ENCODE measurements at places on chromosomes 4 and X.

- no peak for DNase-seq
Measured at GRCh38 chr4:189073739-189074138, 866.9 kb upstream of the FRG1 start.

DNA sequence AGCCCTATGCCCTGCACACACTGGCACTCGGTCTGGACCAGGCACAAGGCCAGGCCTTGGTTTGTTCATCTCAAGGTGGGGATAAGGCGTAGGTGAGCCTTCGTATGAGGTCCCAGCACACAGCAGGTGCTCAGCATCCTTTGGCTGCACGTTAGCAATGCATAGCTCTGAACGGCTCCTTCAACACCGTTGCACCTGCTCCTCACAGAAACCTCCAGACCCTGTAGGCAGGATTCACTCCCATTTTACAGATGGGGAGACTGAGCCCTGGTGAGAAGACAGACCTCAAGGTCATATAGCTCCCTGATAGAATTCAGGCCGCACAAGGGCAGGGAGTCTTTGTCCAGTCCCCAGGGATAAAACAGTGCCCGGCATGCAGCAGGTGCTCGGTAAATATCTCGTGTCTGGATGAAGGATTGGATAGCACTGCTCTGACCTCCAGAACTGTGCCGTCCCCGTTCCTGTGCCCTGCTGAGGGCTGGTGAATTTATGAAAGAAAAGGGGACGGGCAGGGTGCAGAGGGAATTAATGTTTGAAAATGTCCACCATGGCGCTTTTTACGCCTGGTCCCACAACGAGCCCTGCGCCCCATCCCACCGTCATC is 2.4 kb downstream of the PPP2R2C start:
- DNase-seq: no peak

- DNase-seq: no peak
Measured at GRCh38 chr4:173367946-173368345, 2.8 kb upstream of the SAP30 start.

- no peak for DNase-seq
Measured at GRCh38 chr4:107643021-107643420, 77.0 kb downstream of the PAPSS1 start.

- no peak for DNase-seq
Measured at GRCh38 chr4:181777518-181777917, 465.7 kb upstream of the TENM3 start.

DNA sequence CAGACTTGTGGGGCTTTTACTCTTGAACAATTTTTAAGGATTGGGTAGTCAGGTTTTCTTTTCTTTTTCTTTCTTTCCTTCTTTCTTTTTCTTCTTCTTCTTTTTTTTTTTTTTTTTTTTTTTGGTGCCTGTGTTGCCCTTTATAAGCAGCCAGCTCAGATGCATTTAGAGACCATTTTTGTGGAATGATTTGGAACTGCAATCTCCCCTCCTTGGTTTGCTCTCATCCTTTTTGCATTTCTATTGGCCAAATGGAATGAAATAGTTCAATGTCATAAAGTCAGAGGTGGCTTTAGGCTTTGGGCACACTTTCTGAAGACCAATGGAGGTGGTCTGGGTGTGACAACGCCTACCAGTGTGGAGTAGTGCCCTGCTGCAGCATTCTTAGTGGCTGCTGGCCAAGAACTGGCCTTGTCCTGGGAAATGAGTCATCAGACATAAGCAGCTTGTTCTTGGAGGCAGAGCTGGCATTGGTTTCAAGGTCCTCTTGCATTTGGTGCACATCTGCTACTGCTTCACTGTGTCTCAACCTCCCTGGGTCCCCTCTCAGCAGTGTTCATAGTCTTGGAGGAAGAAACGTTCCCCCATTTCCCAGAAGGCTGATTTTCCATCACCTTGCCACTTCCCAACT is 84.5 kb downstream of the CT47B1 start:
- no peak for DNase-seq
